ENCODE measurements at places on chromosomes 12 and 14. TPM values are rescaled to one million over a fixed set of nuclear protein-coding genes. Genes with fewer than 3 reads are reported as not detected.

GLS2 gene
- 4.2 TPM for total RNA-seq

DNA sequence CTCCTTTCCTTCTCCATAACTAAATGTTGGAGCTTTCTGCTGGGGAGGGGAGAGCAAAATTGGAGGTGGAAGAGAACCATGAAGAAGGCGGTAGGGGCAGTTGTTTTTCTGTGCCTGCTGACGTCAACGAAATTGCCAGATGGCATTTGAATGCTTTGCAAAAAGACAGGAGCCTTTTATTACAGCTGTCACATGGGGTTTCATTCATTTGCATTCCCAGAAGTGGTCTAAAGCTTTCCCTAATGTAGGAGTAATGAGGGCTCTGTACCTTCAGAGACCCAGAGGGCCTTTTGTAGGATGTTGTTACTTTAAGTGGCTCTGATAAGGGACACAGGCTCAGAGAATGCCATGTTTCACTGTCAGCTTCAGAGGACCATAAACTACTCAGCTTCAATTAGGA, 107.1 kb upstream of the SLCO1C1 start:
- H3K36me3 ChIP-seq: no peaks in the 10 kb centered on the region
- H3K27ac ChIP-seq: no peak overlapping the region
- no peak overlapping the region for H3K4me3 ChIP-seq
- DNase-seq: no peak
- no peaks in the 10 kb centered on the region for H3K27me3 ChIP-seq
- H3K4me1 ChIP-seq: no peaks in the 10 kb centered on the region

DNA sequence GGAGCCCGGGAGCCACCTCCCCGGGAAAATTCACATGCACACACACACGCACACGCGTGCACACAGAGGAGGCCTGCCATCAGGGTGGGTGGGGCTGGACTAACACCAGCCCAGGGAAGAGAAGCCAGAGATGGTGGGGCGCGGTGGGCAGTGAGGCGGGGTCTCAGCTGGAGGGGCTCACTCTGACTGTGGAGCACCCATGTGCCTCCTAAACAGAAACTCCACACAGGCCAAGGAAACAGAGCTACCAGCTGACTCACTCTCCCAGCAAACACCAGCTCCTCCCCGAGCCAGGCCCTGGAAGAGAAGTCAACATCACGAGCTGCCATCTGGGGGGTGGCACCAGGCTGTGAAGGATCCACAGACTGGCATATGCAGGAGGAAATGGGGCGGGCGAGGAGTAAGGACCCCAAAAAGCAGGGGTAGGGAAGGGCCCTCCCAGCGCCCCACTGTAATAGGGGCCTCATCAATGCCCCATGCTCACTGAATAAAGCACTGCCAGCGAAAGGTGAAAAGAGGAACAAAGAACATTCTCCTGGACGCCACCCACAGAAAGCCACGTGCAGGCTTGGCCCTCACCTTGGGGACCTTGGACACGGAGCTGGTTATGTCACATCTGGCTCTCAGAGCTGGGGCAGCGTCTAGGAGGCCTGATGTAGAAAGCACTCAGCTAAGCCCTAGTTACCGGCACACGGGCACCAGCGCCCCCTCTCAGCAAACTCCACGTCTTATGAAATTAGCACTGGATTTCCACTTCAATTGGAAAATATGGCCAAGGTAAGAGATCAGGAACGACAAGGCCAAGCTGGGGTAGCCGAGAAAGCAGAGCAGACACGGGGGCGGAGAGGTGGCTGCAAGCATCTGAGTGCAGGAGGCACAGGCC, 8.4 kb upstream of the INF2 start:
- no peaks in the 10 kb centered on the region for H3K27me3 ChIP-seq
- H3K36me3 ChIP-seq: no peaks in the 10 kb centered on the region
- no peak overlapping the region for H3K4me3 ChIP-seq
- H3K4me1 ChIP-seq: peaks cover 32% of the 10 kb centered on the region

MGAT2 gene
- total RNA-seq: 24.5 TPM

DNA sequence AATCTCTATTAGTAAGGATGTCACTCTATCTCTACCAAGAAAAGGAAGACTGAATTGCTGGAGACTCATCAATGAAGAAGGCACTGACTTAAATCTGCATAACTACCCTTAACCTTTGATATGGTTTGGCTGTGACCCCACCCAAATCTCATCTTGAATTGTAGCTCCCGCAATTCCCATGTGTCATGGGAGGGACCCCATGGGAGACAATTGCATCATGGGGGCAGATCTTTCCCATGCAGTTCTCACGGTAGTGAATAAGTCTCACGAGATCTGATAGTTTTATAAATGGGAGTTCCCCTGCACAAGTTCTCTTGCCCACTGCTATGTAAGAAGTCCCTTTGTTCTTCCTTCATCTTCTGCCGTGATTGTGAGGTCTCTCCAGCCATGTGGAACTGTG, 73.4 kb upstream of the PPM1H start:
- no peak overlapping the region for H3K4me3 ChIP-seq
- H3K27me3 ChIP-seq: no peaks in the 10 kb centered on the region
- no peak overlapping the region for H3K27ac ChIP-seq
- no peak for DNase-seq
- H3K4me1 ChIP-seq: no peaks in the 10 kb centered on the region

- no peak overlapping the region for H3K4me3 ChIP-seq
- no peak overlapping the region for H3K27ac ChIP-seq
- DNase-seq: no peak
- no peaks in the 10 kb centered on the region for H3K27me3 ChIP-seq
- peaks cover 8% of the 10 kb centered on the region for H3K4me1 ChIP-seq
These were observed 376.0 kb downstream of the C12orf75 start for GRCh38 chr12:105706321-105706972.

All from thyroid gland (tissue), 4 donors.